Right atrium auricular region (tissue), 2 donors: ENCODE measurements at places on chromosomes 1 and 21. TPM values are rescaled to one million over a fixed set of nuclear protein-coding genes. Genes with fewer than 3 reads are reported as not detected.

Gene FAM72D
- total RNA-seq: not detected

Gene CA6
- total RNA-seq: not detected

Gene SYNC
- 32.8 TPM for total RNA-seq

Gene EPS8L3
- total RNA-seq: not detected

Gene HMGCS2
- total RNA-seq: 43.8 TPM

Gene NT5C1A
- total RNA-seq: 4.6 TPM

Gene NBPF20
- total RNA-seq: 1.1 TPM

Gene GSTM5
- total RNA-seq: 2.8 TPM

- no peak overlapping the region for H3K4me3 ChIP-seq
- H3K4me1 ChIP-seq: no peaks in the 10 kb centered on the region
- no peaks in the 10 kb centered on the region for H3K27me3 ChIP-seq
- no peak for DNase-seq
Measured at GRCh38 chr1:193806079-193807048, 620.0 kb upstream of the B3GALT2 start.

- no peak for DNase-seq
- H3K36me3 ChIP-seq: no peaks in the 10 kb centered on the region
- H3K4me3 ChIP-seq: peak overlapping the region; percentile 52
- no peaks in the 10 kb centered on the region for H3K27me3 ChIP-seq
Measured at GRCh38 chr1:217135569-217135915, 412.3 kb upstream of the ESRRG start.

DNA sequence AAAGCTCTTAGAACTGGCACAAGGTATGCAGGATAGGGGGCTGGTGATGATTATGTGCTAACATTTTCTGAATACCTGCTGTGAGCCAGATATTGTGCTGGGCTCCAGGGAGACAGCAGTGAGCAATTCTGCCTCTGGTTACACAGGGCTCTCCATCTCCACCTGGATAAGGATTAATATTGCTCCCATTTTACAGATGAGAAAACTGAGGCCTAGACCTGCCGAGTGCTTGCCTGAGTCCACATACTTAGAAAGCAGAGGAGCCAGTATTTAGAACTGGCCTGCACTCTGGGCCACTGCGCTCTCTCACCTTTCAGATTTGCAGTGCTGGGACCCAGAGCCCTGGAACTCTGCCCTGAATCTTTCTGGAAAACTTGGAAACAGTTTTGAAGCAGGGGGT lies 167.2 kb upstream of the KLHDC7A start:
- H3K36me3 ChIP-seq: no peaks in the 10 kb centered on the region
- H3K27ac ChIP-seq: no peak overlapping the region
- H3K4me1 ChIP-seq: no peaks in the 10 kb centered on the region
- no peak overlapping the region for H3K4me3 ChIP-seq
- no peak for DNase-seq

- no peaks in the 10 kb centered on the region for H3K36me3 ChIP-seq
- no peaks in the 10 kb centered on the region for H3K4me1 ChIP-seq
- no peak overlapping the region for H3K27ac ChIP-seq
- H3K27me3 ChIP-seq: no peaks in the 10 kb centered on the region
- H3K4me3 ChIP-seq: no peak overlapping the region
- no peak for DNase-seq
Measured at GRCh38 chr1:64703600-64703999, 41.3 kb upstream of the RAVER2 start.

GRCh38 chr1:50425376-50426107 lies 2.3 kb upstream of the DMRTA2 start:
- H3K27me3 ChIP-seq: peaks cover 94% of the 10 kb centered on the region
- no peaks in the 10 kb centered on the region for H3K4me1 ChIP-seq

GRCh38 chr1:9599741-9600140 lies 11.0 kb downstream of the TMEM201 start:
- H3K27me3 ChIP-seq: no peaks in the 10 kb centered on the region
- H3K27ac ChIP-seq: no peak overlapping the region
- H3K36me3 ChIP-seq: peaks cover 36% of the 10 kb centered on the region
- DNase-seq: no peak
- H3K4me1 ChIP-seq: peaks cover 27% of the 10 kb centered on the region

DNA sequence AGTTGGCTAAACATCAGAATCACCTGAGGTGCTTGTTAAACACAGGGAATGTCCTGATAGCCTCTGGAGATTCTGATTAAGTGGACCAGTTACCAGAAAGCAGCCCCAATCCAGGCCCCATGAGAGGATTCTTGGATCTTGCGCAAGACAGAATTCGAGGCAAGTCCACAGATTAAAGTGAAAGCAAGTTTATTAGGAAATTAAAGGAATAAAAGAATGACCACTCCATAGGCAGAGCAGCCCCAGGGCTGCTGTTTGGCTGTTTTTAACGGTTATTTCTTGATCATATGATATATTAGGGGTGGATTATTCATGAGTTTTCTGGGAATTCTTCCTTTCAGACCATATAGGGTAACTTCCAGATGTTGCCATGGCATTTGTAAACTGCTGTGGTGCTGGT lies 176.2 kb downstream of the ROR1 start:
- no peaks in the 10 kb centered on the region for H3K36me3 ChIP-seq
- DNase-seq: no peak
- H3K27ac ChIP-seq: no peak overlapping the region
- H3K4me3 ChIP-seq: no peak overlapping the region

DNA sequence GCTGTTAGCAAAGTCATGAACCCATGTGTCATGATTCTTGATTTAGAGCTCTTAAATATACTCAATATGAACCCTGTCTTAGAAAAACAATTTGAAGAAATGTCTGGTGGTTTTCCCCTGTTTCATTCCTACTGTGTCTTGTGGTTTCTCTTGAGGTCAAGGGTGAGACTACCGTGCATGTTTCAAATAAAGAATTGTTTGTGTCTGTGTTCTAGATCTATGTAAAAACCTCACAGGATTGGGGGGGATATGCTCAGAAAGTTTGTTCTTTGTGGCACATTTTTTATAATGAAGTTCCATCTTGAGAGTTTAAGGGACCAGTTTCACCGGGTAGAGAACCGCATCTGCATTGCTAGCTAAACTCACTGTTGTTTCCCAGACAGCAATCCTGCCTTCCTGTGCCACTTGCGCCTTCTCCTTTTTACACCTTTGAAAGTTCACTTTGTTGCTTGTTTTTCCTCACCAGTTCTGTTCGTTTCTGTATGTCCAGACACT lies 30.9 kb upstream of the CACYBP start:
- H3K4me3 ChIP-seq: no peak overlapping the region
- peaks cover 6% of the 10 kb centered on the region for H3K36me3 ChIP-seq
- H3K4me1 ChIP-seq: no peaks in the 10 kb centered on the region
- H3K27me3 ChIP-seq: no peaks in the 10 kb centered on the region
- DNase-seq: no peak

GRCh38 chr1:47624531-47624930 lies 186.7 kb downstream of the FOXD2 start:
- H3K4me3 ChIP-seq: no peak overlapping the region
- DNase-seq: peak; percentile 42

- no peaks in the 10 kb centered on the region for H3K27me3 ChIP-seq
- DNase-seq: no peak
- H3K4me1 ChIP-seq: no peaks in the 10 kb centered on the region
- no peak overlapping the region for H3K27ac ChIP-seq
Measured at GRCh38 chr1:241808265-241808664, 39.7 kb upstream of the EXO1 start.

GRCh38 chr1:244375051-244375450 lies 76.7 kb downstream of the ADSS2 start:
- no peaks in the 10 kb centered on the region for H3K4me1 ChIP-seq
- no peak overlapping the region for H3K4me3 ChIP-seq
- H3K27ac ChIP-seq: no peak overlapping the region
- no peaks in the 10 kb centered on the region for H3K36me3 ChIP-seq
- H3K27me3 ChIP-seq: no peaks in the 10 kb centered on the region

DNA sequence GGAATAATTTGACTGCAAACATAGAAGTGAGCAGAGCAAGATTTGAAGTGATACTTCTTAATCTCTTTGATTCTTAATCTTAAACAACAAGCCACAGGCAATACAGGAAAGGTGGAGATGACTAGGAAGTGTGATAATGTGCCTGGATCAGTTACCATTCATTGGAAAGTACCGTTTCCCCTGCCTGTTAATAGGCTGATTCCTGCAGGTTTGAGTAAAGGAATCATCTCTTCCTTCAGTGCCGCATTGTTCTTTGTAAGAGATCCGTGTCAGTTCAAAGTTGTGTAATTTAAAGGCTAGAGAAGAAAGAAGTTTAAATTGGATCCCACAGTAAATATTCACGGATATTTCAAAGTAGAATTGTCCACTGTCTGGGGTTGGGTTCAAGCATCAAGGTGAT lies 43.5 kb upstream of the BCL10 start:
- no peaks in the 10 kb centered on the region for H3K27me3 ChIP-seq
- H3K4me3 ChIP-seq: no peak overlapping the region
- no peaks in the 10 kb centered on the region for H3K36me3 ChIP-seq

- H3K36me3 ChIP-seq: no peaks in the 10 kb centered on the region
- no peak overlapping the region for H3K4me3 ChIP-seq
- no peaks in the 10 kb centered on the region for H3K27me3 ChIP-seq
- no peak for DNase-seq
Measured at GRCh38 chr1:189158155-189158554, 1319.5 kb downstream of the BRINP3 start.

DNA sequence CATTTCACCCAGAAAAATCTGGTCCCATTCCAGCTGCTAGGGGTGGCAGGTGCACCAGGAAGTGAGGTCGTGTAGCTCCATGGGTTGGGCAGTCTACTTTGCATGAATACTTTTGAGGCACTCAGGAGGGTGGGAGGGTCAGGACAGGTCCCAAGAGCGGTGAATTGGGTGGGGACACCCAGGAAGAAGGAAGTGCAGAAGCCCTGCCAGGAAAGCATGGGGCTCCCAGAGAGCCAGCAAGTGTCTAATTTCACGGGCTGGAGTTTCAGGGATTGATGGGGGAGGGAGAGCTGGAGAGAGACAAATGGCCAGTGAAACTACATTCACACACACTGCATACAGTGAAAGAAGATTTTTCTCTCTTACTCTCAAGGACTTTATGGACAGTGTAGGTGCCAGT lies 137.8 kb downstream of the GALNT2 start:
- H3K4me3 ChIP-seq: no peak overlapping the region
- DNase-seq: no peak
- H3K27ac ChIP-seq: peak overlapping the region; percentile 57
- H3K27me3 ChIP-seq: no peaks in the 10 kb centered on the region

- H3K4me3 ChIP-seq: no peak overlapping the region
- H3K27ac ChIP-seq: no peak overlapping the region
- no peaks in the 10 kb centered on the region for H3K36me3 ChIP-seq
- H3K27me3 ChIP-seq: no peaks in the 10 kb centered on the region
- no peaks in the 10 kb centered on the region for H3K4me1 ChIP-seq
Measured at GRCh38 chr1:59638231-59638711, 176.5 kb upstream of the HOOK1 start.

- DNase-seq: no peak
- no peaks in the 10 kb centered on the region for H3K27me3 ChIP-seq
- no peak overlapping the region for H3K4me3 ChIP-seq
- H3K36me3 ChIP-seq: no peaks in the 10 kb centered on the region
- H3K4me1 ChIP-seq: no peaks in the 10 kb centered on the region
Measured at GRCh38 chr1:87927391-87928280, 599.0 kb downstream of the LMO4 start.

- no peaks in the 10 kb centered on the region for H3K36me3 ChIP-seq
- H3K27me3 ChIP-seq: no peaks in the 10 kb centered on the region
- H3K27ac ChIP-seq: no peak overlapping the region
- DNase-seq: no peak
Measured at GRCh38 chr1:4146101-4146500, 246.0 kb upstream of the C1orf174 start.

- no peaks in the 10 kb centered on the region for H3K4me1 ChIP-seq
- no peak overlapping the region for H3K4me3 ChIP-seq
- no peaks in the 10 kb centered on the region for H3K36me3 ChIP-seq
- H3K27ac ChIP-seq: no peak overlapping the region
Measured at GRCh38 chr1:2942410-2942809, 78.9 kb upstream of the ACTRT2 start.

DNA sequence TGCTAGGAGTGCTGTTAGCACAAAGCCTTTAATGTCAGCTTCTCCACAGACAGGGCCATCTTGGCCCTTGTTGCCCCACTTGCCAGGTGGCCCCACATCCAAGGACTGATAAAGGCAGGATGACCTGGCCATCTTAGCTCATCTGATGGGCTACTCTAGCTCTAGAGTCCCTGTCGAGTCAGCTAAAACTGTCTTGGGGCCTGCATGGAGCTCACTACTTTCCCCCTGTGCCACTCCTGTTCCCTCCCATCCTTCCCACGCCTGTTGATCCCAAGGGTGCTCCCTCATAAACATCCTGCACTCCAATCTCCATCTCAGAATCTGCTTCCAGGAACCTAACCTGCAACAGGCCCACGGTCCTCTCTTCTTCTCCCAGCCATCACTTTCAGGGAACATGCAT lies 652 bp upstream of the GPX7 start:
- H3K27me3 ChIP-seq: no peaks in the 10 kb centered on the region
- no peak for DNase-seq
- no peaks in the 10 kb centered on the region for H3K36me3 ChIP-seq
- no peak overlapping the region for H3K4me3 ChIP-seq
